ENCODE measurements at places on chromosomes 16 and 17.

GRCh38 chr16:28121527-28121926 lies 58.0 kb upstream of the GSG1L start:
- H3K36me3 ChIP-seq, result peaks cover 91% of the 10 kb centered on the region
- H3K27me3 ChIP-seq, result no peaks in the 10 kb centered on the region
- H3K4me3 ChIP-seq, result no peak overlapping the region
- H3K4me1 ChIP-seq, result no peaks in the 10 kb centered on the region
- H3K27ac ChIP-seq, result no peak overlapping the region
- DNase-seq, result no peak

- no peaks in the 10 kb centered on the region for H3K4me1 ChIP-seq
- peaks cover 9% of the 10 kb centered on the region for H3K36me3 ChIP-seq
- H3K27ac ChIP-seq, result no peak overlapping the region
- no peak for DNase-seq
- H3K27me3 ChIP-seq, result no peaks in the 10 kb centered on the region
Measured at GRCh38 chr17:60327901-60328273, 64.0 kb downstream of the USP32 start.

- no peaks in the 10 kb centered on the region for H3K27me3 ChIP-seq
- no peak for DNase-seq
- H3K4me1 ChIP-seq, result no peaks in the 10 kb centered on the region
Measured at GRCh38 chr17:20991276-20992037, 51.4 kb downstream of the USP22 start.

- no peak for DNase-seq
- H3K36me3 ChIP-seq, result no peaks in the 10 kb centered on the region
- peaks cover 4% of the 10 kb centered on the region for H3K4me1 ChIP-seq
- H3K27me3 ChIP-seq, result peaks cover 19% of the 10 kb centered on the region
- H3K4me3 ChIP-seq, result no peak overlapping the region
Measured at GRCh38 chr16:2467528-2468232, 3.4 kb upstream of the NTN3 start.

DNA sequence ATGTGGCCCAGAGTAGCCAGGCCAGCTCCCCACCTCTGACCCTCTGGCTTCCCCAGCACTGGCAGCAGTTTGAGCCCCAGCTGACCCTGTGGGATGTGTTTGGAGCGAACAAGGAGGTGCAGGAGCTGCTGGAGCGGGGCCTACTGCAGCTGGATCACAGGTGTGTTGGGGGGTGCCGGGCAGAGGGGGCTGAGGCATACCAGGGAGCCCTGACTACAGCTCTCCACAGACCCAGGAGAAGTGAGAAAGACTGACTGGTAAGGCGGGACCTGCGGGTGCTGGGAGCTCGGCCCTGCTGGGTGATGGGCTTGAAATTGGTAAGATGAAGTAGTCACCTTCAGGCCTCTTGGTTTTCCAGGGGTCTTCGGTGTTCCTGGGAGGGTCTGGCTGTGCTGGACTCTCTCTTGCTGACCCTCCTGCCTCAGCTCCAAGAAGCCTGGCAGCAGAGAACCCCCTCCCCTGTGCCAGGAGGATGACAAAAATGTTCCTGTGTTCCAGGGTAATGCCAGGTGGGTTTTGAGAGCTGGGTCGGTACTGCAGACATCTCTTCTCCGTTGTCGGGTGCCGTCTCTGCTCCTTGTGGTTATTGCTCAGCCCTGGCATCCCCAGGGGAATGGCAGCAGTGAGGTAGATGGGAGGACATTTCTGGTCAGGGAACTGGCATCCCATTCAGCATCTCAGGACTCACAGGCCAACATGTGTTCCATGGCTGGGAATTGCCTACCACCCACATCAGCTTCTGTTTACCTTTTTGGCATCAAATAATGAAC lies 5.9 kb downstream of the RSAD1 start:
- DNase-seq, result no peak
- no peak overlapping the region for H3K27ac ChIP-seq
- no peaks in the 10 kb centered on the region for H3K36me3 ChIP-seq

DNA sequence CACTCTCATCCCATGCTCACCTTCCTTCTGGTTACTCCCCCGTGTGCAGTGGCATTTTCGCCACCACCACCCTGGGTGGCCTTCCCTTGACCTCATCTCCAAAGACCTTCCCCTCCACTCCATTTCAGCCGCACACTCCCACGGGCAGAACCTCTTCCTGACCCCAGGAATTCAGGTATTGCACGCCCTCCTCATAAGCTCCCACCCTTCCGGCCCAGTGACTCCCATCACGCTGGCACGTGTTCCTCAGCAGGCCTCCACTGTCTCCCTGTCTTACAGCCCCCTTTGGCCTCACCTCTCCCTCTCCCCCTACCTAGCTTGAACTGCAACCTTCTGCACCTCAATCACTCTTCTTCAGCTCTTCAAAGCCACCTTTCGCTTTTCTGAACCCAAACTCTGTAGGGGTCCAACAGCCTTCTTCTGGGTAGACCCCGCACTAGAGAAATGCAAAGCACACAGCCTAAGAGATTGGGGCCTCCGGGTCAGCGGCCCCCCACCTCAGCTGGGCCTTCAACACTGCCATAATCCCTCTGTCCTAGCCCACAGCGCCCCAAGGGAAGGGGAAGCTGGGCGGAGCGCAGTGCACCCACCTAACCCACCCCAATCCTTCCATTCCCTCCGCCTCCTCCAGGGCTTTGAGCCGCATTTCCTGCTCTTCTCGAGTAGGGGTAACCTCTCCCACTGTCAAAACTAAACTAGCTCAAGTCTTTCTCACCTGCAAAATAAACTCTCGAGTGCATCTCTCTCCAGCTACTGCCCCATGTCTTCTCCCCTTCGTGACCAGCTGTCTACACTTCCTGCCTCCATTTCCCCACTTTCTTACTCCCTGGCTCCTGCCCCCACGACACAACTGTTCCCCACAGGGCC lies 1.7 kb upstream of the TMEM97 start:
- H3K4me1 ChIP-seq, result peaks cover 12% of the 10 kb centered on the region
- DNase-seq, result no peak
- H3K27ac ChIP-seq, result no peak overlapping the region
- H3K4me3 ChIP-seq, result no peak overlapping the region
- no peaks in the 10 kb centered on the region for H3K27me3 ChIP-seq

GRCh38 chr17:28725166-28725659 lies 820 bp downstream of the TLCD1 start:
- H3K36me3 ChIP-seq, result peaks cover 20% of the 10 kb centered on the region
- peak overlapping the region; percentile 65 for H3K27ac ChIP-seq
- H3K4me3 ChIP-seq, result no peak overlapping the region
- H3K4me1 ChIP-seq, result peaks cover 49% of the 10 kb centered on the region
- DNase-seq, result no peak
- no peaks in the 10 kb centered on the region for H3K27me3 ChIP-seq

GRCh38 chr17:35146214-35146833 lies 1.3 kb upstream of the UNC45B start:
- no peak overlapping the region for H3K27ac ChIP-seq
- peaks cover 5% of the 10 kb centered on the region for H3K4me1 ChIP-seq
- no peaks in the 10 kb centered on the region for H3K27me3 ChIP-seq
- H3K36me3 ChIP-seq, result peaks cover 5% of the 10 kb centered on the region
- DNase-seq, result no peak

GRCh38 chr16:88442727-88443576 lies 10.1 kb upstream of the ZFPM1 start:
- H3K27me3 ChIP-seq, result no peaks in the 10 kb centered on the region
- no peaks in the 10 kb centered on the region for H3K36me3 ChIP-seq
- H3K4me1 ChIP-seq, result peaks cover 4% of the 10 kb centered on the region
- no peak overlapping the region for H3K4me3 ChIP-seq

GRCh38 chr17:79942591-79943346 lies 92.9 kb downstream of the TBC1D16 start:
- no peaks in the 10 kb centered on the region for H3K36me3 ChIP-seq
- no peak for DNase-seq
- H3K27me3 ChIP-seq, result no peaks in the 10 kb centered on the region
- H3K27ac ChIP-seq, result no peak overlapping the region
- no peaks in the 10 kb centered on the region for H3K4me1 ChIP-seq

DNA sequence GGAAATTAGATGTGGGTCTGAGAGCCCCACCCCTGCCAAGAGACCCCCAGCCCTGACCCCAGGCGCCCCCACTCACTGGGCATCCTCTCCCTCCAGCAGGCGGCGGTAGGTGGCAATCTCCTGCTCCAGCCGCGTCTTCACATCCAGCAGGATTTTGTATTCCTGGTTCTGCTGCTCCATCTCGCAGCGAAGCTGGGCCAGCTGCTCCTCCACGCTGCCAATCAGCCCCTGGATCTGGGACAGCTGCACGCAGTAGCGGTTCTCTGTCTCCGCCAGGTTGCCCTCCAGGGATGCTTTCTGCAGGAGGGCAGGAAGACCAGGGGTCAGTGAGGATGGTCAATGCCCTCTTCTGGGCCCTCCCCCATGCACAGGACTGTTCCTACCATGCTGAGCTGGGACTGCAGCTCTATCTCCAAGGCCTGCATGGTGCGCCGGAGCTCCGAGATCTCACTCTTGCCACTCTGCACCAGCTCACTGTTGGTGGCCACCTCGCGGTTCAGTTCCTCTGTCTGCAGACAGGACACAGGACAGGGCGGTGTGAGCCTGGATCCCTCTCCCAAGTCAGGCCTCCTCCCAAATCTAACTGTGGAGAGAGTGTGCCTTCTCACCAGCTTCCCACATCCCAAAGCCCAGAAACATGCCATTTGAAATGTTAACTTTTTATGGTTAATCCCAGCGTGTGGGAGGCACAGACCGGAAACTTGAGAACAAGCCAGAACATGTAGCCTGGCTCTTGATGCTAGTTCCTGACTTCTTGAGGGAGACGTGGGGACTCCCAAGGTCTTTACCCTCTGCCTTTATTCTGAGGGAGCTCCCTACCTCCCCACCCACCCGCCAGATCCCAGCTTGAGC lies 3.6 kb downstream of the KRT17 start:
- no peak overlapping the region for H3K4me3 ChIP-seq
- no peaks in the 10 kb centered on the region for H3K36me3 ChIP-seq
- no peak for DNase-seq

DNA sequence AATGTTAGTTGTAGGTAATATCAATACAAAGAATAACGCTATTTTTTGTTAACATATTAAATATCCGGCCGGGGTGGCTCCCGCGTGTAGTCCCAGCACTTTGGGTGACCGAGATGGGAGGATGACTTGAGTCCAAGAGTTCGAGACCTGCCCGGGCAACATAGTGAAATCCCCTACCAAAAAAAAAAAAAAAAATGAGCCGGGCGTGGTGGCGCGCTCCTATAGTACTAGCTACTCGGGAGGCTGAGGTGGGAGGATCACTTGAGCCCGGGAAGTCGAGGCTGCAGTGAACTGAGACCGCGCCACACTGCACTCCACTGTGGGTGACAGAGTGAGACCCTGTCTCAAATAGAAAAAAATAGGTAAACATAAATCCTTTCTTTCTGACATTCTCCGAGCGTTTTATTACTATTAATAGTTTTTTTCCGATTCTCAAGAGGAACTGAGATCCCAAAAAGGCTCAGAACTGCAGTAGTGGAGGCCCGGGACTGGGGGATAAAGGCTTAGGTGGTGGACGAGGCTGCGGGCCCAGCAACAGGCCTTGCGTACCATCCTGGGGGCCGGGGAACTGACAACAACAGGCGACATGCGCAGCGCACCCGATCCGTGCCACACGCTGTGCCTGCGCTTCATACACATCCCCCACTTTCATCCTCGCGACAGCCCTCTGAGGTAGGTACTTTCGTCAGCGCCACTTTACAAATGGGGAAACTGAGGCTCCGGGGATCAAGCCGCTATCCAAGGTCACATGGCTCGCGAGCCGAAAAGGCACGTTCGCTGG lies 919 bp downstream of the N4BP1 start:
- H3K36me3 ChIP-seq, result peaks cover 4% of the 10 kb centered on the region
- DNase-seq, result no peak
- H3K4me3 ChIP-seq, result peak overlapping the region; percentile 66
- no peaks in the 10 kb centered on the region for H3K27me3 ChIP-seq
- H3K27ac ChIP-seq, result peak overlapping the region; percentile 94
- peaks cover 63% of the 10 kb centered on the region for H3K4me1 ChIP-seq

DNA sequence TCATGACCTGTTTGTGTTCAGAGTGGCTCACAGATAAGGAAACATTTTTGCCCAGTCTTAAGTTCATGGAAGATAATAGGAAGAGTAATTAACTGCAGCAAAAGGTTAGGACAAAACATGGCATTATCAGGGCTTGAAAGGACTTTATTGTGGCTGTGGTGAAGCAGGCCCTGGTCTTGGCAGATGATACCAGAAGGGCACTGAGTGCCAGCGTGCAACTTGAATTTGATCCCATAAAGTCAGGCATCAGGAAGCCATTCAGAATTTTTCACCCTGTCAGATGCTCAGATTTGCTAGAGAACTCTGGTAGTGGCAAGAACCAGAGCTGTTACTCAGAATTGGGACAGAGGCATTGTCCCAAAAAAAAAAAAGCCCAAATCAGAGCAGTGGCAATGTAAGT lies 11.2 kb upstream of the COG7 start:
- no peaks in the 10 kb centered on the region for H3K27me3 ChIP-seq
- H3K4me3 ChIP-seq, result no peak overlapping the region
- H3K27ac ChIP-seq, result no peak overlapping the region
- H3K4me1 ChIP-seq, result no peaks in the 10 kb centered on the region
- H3K36me3 ChIP-seq, result peaks cover 14% of the 10 kb centered on the region

- peak overlapping the region; percentile 93 for H3K4me3 ChIP-seq
- H3K27ac ChIP-seq, result peak overlapping the region; percentile 76
- DNase-seq, result no peak
- peaks cover 3% of the 10 kb centered on the region for H3K4me1 ChIP-seq
Measured at GRCh38 chr17:47325176-47325575, 1.4 kb downstream of the EFCAB13 start.

DNA sequence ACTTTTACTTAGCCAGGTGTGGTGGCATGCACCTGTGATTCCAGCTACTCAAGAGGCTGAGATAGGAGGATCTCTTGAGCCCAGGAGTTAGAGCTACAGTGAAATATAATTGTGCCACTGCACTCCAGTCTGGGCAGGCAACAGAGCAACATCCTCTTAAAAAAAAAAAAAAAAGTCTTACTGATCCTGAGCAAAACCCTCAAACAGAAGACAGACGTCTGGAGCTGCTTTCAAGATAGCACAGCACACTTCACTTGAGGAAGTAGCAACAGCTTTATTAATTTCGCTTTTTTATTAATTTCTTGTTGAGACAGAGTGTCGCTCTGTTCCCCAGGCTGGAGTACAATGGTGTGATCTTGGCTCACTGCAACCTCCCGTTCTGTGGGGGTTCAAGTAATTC lies 10.2 kb upstream of the GGA2 start:
- no peak overlapping the region for H3K27ac ChIP-seq
- H3K27me3 ChIP-seq, result no peaks in the 10 kb centered on the region
- peaks cover 7% of the 10 kb centered on the region for H3K36me3 ChIP-seq
- H3K4me1 ChIP-seq, result peaks cover 6% of the 10 kb centered on the region
- no peak overlapping the region for H3K4me3 ChIP-seq

- H3K4me3 ChIP-seq, result no peak overlapping the region
- H3K27me3 ChIP-seq, result no peaks in the 10 kb centered on the region
- no peak overlapping the region for H3K27ac ChIP-seq
- H3K4me1 ChIP-seq, result no peaks in the 10 kb centered on the region
- DNase-seq, result no peak
Measured at GRCh38 chr17:17411692-17412091, 65.1 kb upstream of the MED9 start.
